Parietal lobe (tissue), 2 donors: ENCODE measurements at places on chromosomes 5 and 9. TPM values are rescaled to one million over a fixed set of nuclear protein-coding genes. Genes with fewer than 3 reads are reported as not detected.

The PCDHB13 gene
- total RNA-seq: 29.7 TPM

The SLC4A9 gene
- total RNA-seq: not detected

The TUT7 gene
- 56.3 TPM for total RNA-seq

The LCN12 gene
- 0.94 TPM for total RNA-seq

The FAXDC2 gene
- total RNA-seq: 14.7 TPM

The HAVCR1 gene
- 0.94 TPM for total RNA-seq

The TAL2 gene
- total RNA-seq: 6.3 TPM

The MEGF10 gene
- total RNA-seq: 28.2 TPM

The FBN2 gene
- 8.8 TPM for total RNA-seq

The PKD2L2 gene
- total RNA-seq: not detected

The TSLP gene
- total RNA-seq: not detected

The PTGES gene
- 2.5 TPM for total RNA-seq

The PCDHGA2 gene
- 11.9 TPM for total RNA-seq

The ENC1 gene
- 2,270 TPM for total RNA-seq

The HTR1A gene
- total RNA-seq: 18.5 TPM

The PITX1 gene
- not detected for total RNA-seq

The TAF1L gene
- total RNA-seq: 0.31 TPM

The RASGEF1C gene
- total RNA-seq: 33.8 TPM

The CRB2 gene
- total RNA-seq: 7.2 TPM

The NR4A3 gene
- total RNA-seq: 13.5 TPM

The TRIM7 gene
- total RNA-seq: 2.5 TPM

The ENTPD8 gene
- total RNA-seq: not detected

The SPATA31D1 gene
- total RNA-seq: not detected

The TRIP13 gene
- 8.1 TPM for total RNA-seq

The FRMPD1 gene
- 1.3 TPM for total RNA-seq

The MARCOL gene
- total RNA-seq: not detected

The QRFP gene
- not detected for total RNA-seq

The SUSD3 gene
- total RNA-seq: 1.3 TPM

The IFNB1 gene
- not detected for total RNA-seq
